A549 treated with ZK216348 at 1 μM for 4 hours (cell line): ENCODE measurements at places on chromosomes 16 and 17. TPM values are rescaled to one million over a fixed set of nuclear protein-coding genes. Genes with fewer than 3 reads are reported as not detected.

Gene HNF1B
- 17.9 to 24.3 TPM (median 22.8 TPM) in 5 replicates for total RNA-seq

Gene CSH2
- total RNA-seq, result not detected in 5 replicates

Gene PPP1R1B
- 0.16 to 0.19 TPM in 2 of 5 replicates, not detected in the others for total RNA-seq

Gene PRSS27
- total RNA-seq, result 1.0 to 2.2 TPM (median 1.8 TPM) in 5 replicates

Gene TTLL6
- total RNA-seq, result 0.14 to 0.73 TPM (median 0.62 TPM) in 5 replicates

Gene NEK8
- 2.2 to 5.0 TPM (median 4.8 TPM) in 5 replicates for total RNA-seq

Gene GNGT2
- total RNA-seq, result 0.69 to 1.5 TPM (median 0.85 TPM) in 5 replicates

Gene SPNS1
- 36.1 to 78.5 TPM (median 77.3 TPM) in 5 replicates for total RNA-seq

Gene TBC1D3C
- total RNA-seq, result not detected in 5 replicates

Gene DUS1L
- total RNA-seq, result 66.4 to 156 TPM (median 150 TPM) in 5 replicates

Gene TNFSF13
- total RNA-seq, result 0.09 to 1.5 TPM (median 0.57 TPM) in 5 replicates

Gene SMIM5
- total RNA-seq, result 0.64 to 1.4 TPM (median 1.1 TPM) in 5 replicates
